Parietal lobe (tissue), 2 donors: ENCODE measurements at places on chromosomes 7 and 10. TPM values are rescaled to one million over a fixed set of nuclear protein-coding genes. Genes with fewer than 3 reads are reported as not detected.

The FXYD4 gene
- not detected for total RNA-seq

The EVX1 gene
- total RNA-seq = not detected

The DNAJC1 gene
- 43.2 TPM for total RNA-seq

The PRSS37 gene
- not detected for total RNA-seq

The NANOS1 gene
- total RNA-seq = 2.8 TPM

The CHST15 gene
- 64.8 TPM for total RNA-seq

The PKD2L1 gene
- total RNA-seq = not detected

The STAG3 gene
- total RNA-seq = 1.3 TPM
